ENCODE measurements at places on chromosomes 5 and 9.

DNA sequence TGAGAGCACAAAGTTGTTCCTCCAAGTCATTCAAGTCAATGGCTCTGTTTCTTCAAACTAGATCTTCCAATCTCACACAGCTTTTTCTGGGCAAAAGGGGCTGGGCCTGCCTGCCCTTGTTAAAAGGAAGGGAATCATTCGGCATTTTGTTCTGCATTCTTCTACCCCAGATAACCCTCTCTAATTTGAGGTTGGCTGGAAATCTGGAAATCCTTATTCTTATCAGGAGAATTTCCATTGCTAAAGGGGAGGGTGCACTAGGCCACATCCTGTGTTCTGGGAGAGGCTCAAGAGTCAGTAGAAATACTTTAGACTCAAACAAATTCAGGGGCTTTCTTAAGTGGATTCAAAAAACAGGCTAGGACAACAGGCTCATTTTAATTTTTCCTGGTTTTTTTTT lies 384.7 kb upstream of the ZNF462 start:
- DNase-seq, result no peak

DNA sequence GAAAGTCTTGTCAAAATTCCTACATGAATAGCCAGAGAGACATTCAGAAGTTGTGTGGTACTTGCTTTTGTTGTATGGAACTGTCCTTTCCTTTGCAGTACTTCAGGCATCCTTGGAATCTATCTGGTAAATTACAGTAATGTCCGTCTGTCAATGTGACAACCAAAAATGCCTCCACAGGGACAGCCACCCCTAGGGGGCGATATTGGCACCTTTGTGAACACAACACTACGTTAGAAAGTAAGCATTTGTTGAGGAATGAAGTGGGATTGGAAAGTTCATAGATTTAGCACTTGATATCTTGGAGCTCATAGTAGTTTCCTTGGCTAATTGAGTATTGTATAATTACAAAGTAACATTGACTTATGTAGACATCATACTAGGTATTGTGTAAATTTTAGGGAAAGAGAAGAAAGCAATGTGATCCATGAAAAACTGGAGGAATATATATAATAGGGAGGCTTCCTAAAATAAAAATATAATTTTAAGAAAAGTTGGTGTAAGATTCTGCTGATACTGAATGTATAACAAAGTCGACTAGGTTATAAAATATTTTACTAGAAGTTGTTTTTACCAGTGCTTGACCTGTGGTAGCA lies 32.7 kb downstream of the TMEFF1 start:
- DNase-seq, result no peak

DNA sequence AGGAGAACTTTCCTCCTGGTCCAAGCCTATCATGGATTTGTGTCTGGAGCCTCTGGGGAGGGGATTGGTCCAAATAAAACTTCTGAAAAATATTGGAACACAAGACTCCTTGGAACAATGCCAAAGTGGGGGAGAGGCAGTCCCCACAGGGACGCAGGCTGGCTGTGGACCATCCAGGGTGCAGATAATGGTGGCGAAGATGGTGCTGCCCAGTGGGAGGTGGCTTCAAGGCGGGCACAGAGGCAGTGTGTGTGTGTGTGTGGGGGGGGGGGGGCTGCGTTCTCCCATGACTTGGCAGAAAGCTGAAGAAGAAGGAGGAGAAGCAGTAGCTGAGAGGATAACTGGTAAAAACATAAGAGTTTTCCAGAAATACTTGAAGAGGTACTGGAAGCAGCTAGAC lies 186.4 kb downstream of the MELK start:
- DNase-seq, result no peak

DNA sequence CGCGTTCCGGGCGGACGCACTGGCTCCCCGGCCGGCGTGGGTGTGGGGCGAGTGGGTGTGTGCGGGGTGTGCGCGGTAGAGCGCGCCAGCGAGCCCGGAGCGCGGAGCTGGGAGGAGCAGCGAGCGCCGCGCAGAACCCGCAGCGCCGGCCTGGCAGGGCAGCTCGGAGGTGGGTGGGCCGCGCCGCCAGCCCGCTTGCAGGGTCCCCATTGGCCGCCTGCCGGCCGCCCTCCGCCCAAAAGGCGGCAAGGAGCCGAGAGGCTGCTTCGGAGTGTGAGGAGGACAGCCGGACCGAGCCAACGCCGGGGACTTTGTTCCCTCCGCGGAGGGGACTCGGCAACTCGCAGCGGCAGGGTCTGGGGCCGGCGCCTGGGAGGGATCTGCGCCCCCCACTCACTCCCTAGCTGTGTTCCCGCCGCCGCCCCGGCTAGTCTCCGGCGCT lies at the start of gene DAPK1:
Gene DAPK1, plus strand, starts transcription at position 264 of the 442 bp plus-strand sequence. CDS start 1,211 bp downstream, outside the sequence.
- peak; percentile 45 for DNase-seq

DNA sequence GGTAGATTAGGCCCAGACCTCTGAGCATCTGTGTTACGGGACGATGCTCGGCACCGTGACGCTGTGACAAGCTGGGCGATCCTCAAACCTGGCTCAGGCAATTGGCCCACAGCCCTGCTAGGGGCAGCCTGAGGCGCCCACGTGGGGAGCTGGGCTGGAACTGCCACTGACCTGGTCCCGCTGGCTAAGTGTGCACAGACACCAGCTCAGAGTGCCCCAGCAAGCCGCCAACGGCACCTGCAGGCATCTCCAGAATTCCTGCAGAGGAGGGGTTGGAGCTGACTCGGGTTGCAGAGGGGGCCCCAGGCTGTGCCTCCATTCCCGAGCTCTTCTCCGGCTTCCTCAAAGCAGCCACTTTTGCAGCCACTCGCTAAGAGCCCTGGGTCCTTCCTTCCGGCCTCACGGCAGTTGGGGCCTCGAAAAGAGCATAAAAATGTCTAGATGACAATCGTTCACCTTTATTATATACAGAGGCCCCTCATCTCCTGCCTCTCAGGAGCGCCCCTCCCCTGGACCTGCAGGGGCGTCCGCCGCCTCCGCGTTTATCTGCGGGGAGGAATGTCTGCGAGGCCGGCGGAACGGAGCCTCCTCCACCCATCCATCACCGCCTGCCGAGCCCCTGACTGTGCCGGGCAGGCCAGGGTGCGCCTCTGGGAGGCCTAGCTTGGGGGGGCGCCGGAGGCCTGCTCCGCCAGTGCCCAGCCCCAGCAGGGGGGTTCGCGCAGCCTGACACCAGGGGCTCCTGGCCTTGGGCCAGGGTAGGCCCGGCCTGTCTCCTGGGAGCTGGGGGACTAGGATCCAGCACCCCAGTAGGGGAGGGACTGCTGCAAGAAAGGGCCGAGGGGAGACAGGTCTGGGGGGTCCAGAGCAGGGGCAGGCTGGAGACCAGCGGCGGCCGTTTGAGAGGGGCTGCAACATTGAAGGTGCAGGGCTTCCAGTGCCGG lies 144.9 kb downstream of the BARX1 start:
- no peak for DNase-seq
